Activated CD4-positive, alpha-beta T cell treated with anti-CD3 and anti-CD28 coated beads, Interleukin-2, amount 10 ng/mL, durations not matched to agents 24 days and 14 days (primary cell): ENCODE measurements at places on chromosomes 3 and 15. TPM values are rescaled to one million over a fixed set of nuclear protein-coding genes. Genes with fewer than 3 reads are reported as not detected.

Gene SLC6A20
- total RNA-seq: not detected in 2 replicates

Gene ZDHHC23
- 1.9 and 2.4 TPM in 2 replicates for total RNA-seq

DNA sequence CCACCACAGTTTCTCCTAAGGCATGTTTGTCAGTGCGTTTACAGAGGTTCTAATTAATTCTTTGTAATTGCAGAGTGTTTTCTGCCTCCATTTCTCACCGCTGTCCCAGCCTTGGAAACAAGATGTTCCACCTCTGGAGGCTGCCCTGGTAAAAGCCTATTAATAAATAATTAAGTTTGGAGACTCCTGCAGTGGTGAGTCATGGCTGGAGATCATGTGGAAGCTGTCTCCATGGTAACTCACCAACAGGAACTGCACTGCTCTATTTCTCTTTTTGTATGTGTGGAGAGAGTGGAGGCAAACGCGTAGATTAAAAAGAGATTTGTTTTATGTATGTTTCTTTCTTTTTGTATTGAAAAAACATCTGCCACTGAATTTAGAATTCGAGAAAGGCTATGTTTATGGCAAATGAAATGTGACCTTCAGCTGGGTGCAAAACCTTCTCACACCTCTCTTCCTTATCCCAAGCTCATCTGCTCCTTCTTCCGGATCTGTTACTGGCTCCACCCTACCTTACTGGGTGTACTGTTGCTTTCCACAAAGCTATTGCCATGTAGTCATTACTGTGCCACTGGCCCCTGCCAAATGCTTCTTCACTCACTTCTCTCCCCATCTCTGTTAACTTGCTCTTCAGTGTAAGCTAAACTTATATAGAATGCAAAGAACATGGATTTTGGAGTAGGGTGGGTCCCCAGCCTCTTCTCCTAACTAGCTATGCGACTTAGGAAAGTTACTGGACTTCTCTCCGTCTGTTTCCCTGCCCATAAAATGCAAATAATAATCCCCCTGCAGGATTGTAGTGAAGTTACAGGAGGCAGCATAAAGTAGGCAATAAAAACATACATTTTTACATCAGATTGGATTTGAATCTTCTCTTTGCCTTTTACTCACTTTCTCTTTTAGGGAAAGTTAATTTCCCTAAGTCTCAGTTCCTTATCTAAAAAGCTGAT lies 778.5 kb downstream of the NTRK3 start:
- peak; percentile 19 for DNase-seq

GRCh38 chr15:70258369-70259027 lies 160.8 kb upstream of the TLE3 start:
- DNase-seq: peak; percentile 89

DNA sequence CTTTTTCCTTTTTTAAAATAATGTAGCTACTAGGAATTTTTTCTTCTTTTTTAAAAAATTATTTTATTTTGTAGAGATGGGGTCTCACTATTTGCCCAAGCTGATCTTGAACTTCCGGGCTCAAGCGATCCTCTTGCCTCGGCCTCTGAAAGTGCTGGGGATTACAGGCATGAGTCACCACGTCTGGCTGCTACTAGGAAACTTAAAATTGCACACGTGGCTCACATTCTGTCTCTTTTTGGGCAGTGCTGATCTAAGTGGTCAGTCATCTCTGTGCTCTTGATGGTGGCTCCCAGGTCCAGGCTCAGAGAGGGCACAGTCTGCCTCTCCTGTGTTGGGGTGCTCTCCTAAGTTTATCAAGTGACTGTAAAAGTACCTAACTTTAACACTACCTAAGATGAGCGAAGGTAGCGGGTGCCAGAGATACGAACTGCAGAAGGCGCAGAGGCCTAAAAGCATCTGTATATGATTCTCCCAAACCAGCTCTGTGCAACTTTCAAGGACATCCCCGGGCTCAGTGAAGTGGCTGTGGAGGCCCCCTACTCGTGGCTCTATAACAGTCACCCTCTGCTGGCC lies 52.9 kb upstream of the SEC13 start:
- DNase-seq: no peak

DNA sequence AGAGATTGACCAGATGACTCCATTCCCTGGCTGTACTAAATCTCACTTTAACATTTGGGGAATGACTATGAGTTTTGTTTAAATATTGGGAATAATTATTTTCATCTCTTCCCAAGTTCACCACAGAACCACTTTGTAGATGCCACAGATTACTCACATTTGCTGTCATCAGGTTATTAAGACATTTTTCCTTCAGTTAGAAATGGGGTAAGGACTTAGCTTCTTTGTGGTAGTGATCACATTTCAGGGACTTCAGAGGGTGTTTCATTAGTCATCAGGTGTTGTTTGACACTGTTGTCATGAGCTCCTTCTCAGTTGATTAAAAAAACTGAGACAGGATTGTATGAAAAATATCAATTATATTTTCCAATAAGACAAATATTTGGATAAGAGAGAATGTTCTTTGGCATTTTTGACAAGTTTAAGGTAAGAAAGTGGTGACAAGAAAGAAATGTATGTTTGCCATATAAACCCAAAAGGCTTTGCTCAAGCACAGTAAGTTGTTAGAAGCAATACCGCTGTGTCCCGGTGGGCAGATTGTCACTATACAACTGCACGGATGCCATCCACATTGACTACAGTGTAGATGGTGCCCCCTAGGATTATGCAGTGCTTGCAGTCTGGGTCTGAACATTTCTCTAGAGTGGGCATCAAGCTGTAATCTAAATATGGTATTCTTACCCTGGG lies 22.3 kb downstream of the FBXL2 start:
- no peak for DNase-seq

GRCh38 chr3:44058022-44058867 lies 183.4 kb upstream of the TOPAZ1 start:
- peak; percentile 69 for DNase-seq

- no peak for DNase-seq
Measured at GRCh38 chr3:103127098-103127630, 692.3 kb downstream of the ZPLD1 start.

GRCh38 chr3:15346516-15346915 lies 14.1 kb upstream of the SH3BP5 start:
- DNase-seq: no peak

- no peak for DNase-seq
Measured at GRCh38 chr3:120227710-120228347, 57.2 kb downstream of the GPR156 start.

GRCh38 chr3:138336454-138336999 lies 6.9 kb upstream of the NME9 start:
- no peak for DNase-seq

DNA sequence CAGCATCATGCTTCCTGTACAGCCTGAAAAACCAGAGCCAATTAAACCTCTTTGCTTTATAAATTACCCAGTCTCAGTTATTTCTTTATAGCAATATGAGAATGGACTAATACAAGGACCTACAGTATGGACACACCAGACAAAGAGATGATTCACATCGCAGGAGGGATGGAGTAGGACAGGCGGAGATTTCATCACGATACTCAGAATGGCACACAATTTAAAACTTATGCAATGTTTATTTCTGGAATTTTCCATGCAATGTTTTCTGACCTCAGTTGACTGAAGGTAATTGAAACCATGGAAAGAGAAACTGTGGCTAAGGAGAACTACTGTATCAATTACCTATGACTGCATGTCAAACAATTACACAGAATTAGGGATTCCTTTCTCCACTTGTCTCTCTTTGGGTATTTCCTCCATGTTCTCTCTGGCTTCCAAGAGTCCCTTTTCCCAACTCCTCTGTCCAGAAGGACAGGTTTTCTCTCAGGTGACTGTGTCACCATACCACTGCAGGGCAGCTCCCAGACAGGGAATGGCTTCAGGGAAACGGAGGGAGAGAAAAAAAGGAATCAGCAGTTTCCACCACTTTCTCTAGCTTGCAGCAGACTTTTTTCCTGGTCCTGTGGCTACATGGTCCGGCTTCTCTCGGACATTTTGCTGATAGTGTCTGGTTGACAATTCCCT lies 3.0 kb upstream of the ANO10 start:
- no peak for DNase-seq

DNA sequence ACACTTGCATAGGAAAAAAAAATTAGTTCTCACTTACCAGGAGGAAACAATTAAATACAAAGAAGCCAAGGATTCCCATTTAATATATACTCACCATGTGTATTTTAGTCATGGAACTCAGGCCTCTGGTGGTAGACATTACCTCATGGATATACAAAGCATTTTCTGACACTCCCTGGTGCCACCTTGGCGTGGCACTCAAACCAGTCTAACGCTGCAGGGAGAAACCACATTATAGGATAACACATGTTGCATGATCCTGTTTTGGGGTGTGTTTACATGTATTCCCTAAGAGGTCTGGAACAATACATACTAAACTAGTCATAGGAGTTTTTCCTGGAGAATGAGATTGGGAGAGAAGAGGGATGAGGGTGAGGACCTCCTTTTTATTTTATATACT lies 5.9 kb upstream of the RTF1 start:
- DNase-seq: no peak

DNA sequence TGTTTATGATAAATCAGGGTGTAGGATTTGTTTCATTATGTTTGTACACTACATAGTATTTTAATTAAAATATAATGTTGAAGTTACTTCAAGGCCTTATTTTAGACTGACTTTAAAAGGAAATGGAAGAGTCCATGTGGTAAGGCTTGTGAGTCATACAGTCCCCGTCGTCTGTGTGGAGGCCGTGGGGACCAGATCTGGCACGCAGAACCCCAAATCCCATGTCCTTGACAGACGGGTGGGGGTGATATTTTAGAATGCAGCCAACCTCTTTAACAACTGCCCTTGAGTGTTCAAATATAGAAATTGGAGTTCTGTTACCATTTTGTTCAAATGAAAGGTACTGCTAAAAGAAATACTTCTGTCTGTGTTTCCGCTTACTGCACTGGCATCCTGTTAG lies 35.8 kb downstream of the ABHD17C start:
- no peak for DNase-seq

- DNase-seq: no peak
Measured at GRCh38 chr15:29130951-29131839, 138.4 kb downstream of the NSMCE3 start.

- no peak for DNase-seq
Measured at GRCh38 chr15:37031198-37031597, 69.2 kb downstream of the MEIS2 start.

DNA sequence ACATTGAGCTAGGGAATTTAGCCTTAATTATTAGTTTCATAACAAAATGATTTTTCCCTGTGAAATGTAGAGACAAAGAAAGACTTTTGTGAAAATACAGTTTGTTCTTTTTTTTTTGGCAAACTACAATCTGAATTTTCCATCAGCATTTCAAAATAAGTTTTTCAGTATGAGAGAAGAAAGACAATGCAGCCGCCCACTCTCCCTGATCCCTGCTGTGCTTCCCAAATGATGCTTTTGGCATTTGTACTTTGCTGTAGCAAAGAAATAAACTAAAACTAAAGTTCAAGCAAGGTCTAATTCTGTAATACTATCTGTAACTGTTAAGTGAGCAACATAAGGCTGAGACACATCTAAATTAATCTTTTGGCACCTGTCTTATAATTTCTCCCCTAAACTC lies 782.2 kb downstream of the VGLL3 start:
- DNase-seq: no peak

- no peak for DNase-seq
Measured at GRCh38 chr15:46300716-46301115, 665.9 kb downstream of the SQOR start.
